ENCODE measurements at places on chromosomes 12 and 14.
A peak's percentile ranks its signal among the peaks of the same experiment; 100 is the strongest.

DNA sequence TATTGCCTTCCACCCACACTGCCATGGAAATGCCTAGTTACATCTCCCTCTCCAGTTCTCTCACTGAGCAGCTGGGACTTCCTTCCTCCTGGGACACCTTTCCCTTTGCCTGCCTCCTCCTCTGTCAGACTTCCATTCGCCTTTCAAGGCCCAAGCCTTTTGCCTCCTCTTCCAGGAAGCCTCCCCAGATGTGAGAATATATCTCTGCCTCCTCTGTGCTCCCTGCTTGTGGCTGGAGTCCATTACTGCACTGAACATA lies 3.1 kb downstream of the IFI27L2 start:
- DNase-seq, result no peak

DNA sequence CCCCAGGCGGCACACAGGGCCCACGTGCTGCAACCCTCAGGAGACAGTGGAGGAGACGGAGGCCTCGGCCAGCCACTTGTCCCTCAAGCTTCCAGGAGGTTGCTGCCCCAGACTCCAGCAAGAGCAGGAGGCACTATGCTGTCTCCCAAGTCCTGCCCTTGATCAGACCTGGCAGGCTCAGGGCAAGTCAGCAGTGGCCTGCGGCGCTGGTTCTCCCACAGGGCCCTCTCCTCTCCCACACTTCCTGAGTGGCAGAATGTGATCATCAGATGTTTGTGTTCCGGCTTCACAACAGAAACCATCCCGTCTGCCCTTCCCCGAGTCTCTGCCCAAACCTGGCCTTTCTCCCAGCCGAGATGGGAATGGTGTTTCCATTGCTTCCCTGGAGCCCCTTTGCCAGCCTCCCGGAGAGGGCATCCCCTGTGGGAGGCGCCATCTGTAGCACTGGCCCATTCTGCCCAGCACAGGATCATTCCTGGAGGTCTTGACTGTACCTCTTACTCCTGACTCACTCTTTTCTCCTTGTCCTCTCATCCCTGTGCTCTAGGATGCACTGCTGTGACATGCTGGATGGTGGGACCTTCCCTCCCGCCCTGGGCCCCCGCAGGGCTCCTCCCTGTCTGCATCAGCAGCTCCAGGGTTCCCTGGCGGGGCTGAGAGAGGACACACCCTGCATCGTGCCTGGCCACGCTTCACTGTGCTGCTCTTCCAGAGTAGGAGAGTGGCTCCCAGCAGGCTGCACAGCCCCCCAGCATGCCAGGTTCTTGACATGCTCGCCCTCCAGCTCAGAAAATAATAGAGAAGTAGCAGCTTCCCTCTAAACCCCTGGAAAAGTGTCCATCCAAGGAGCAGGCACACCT lies 114.7 kb upstream of the FKBP4 start:
- no peak for DNase-seq

GRCh38 chr14:75267141-75267721 lies 11.4 kb upstream of the FOS start:
- DNase-seq, result no peak

DNA sequence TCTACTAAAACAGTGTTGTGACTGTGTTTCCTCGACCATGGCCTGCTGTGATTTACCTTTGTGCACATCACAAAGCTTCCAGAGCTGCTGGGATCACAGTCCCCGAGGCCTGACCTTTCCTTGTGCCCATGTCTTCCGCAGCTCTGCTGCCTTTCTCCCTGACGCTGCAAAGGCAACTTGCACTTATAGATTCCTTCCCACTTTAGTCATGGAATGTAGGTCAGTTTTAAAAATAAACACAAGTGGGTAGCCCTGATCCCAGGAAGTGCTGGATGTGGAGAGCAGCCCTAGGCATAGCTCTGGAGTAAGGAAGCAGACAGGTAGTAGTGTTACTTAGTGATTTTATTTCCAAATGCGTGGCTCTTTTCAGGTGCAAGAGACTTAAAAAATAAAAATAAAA lies 825.7 kb downstream of the AACS start:
- DNase-seq, result no peak

- DNase-seq, result no peak
Observed at GRCh38 chr12:106878804-106879203, 76.9 kb upstream of the TMEM263 start.

DNA sequence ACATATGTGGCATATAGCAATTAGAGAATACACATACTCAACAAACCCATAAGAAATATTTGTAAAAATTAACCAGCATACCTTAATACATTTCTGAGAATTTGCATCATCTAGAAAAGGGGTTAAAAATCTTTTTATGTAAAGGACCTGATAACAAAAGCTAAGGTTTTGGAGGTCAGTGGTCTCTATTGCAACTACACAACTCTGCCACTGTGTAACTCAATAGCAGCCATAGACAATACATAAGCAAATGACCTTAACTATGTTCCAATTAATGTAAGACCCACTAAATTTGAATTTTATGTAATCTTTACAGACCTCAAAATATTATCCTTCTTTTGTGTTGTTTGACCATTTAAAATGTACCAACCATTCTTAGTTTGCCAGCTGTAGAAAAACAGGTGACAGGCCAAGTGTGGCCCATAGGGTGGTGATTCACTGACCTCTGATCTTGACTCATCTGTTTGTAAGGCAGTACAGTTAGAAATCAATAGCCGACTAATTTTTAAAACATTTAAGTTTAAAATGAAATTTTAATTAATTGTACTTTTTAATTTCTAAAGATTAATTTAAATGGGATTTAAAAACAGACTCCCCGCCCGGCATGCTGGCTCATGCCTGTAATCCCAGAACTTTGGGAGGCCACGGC lies 7.4 kb upstream of the EPS8 start:
- no peak for DNase-seq

DNA sequence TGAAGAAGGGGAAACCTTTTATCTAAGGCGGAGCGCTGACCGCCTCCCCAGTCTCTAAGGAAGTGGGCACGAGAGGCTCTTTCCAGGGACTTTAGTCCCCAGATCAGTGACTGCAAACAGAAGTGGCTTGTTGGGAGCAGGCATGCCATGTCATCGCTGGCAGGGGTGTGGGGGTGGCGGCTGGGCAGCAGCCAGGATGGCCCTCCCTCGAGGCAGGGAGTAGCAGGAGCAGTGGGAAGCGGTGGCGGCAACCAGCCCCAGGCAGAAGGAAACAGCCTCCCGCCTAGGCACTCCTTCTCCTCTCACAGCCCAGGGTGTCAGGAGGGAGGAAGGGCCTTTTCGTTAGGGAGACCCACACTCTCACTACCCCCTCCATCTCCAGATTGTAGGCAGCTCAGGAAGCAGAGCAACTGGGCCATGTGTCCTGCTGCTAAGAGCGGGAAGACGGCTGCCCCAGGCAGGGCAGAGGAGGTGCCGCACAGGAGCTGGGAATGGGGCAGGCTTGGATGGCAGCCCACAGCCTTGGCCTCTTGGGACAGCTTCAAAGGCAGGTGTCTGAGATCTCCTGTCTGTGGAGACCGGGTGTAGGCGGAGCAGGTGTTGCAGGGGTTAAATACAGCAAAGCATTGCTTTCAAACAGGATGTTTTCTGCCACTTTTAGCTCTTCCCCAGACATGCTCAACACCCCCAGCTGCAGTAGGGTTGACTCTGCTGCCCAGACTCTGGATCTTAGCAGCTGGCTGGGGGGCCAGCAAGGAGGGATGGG lies 21.8 kb downstream of the VDR start:
- DNase-seq, result peak; percentile 55

GRCh38 chr12:32891526-32891925 lies 5.1 kb downstream of the PKP2 start:
- DNase-seq, result no peak

GRCh38 chr12:55724226-55724939 lies 4.2 kb downstream of the RDH5 start:
- peak; percentile 73 for DNase-seq

- no peak for DNase-seq
Observed at GRCh38 chr14:69137416-69137815, 15.5 kb downstream of the DCAF5 start.

- no peak for DNase-seq
Observed at GRCh38 chr12:124240493-124240892, 54.4 kb upstream of the RFLNA start.

DNA sequence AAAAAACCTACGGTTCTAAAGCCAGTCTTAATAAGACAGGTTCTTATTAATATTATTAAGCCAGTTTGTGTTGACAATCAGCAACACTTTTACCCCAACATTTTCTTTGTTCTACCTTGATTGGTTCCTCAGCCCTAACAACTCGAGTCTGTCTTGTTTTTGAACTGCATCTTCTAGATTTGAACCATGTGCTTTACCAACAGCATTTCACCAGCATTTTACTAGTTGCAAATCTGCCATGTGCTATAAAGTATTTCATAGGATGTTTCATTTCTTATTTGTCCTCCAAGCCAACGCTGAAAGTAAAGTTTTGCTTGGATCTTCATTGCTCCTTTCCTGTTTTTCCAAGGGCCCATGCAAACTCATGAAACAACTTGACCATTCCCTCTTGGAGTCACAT lies 133.4 kb downstream of the ST8SIA1 start:
- DNase-seq, result no peak

DNA sequence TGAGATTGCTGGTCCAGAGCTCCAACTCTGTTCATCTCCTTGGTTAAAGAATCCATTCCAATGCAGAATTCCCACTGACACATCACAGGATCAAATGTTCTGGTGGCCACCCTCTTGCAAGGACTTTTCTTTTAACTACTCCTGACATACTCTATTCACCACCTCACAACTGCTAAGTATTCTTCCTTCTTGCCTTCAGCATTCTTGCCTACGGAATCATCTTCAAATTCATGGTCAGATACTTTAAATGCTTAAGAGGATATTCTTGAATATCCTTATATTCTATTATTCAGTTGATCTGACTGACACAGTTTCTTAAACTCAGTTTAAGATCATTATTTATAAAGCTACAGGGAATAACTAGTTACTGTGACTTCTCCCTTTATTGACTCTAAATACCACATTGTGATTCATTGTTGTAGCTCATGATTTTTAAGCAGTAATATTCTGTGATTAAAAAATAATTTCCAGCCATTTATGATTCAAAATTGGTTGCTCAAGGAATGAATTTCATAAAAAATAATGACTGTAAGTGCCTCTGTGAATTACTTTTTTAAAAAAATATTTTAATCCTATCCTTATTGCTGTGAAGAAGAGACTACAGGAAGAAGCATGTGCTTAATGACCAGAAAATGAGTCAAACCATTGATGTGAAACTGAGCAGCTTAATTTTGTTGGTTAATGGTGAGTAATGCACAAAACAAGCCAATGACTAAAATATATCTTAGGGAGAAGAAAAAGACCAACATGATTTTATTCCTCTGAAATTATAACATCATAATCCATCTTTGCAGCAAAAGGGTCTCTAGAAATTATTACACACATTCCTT lies 207.1 kb downstream of the PIK3C2G start:
- no peak for DNase-seq

GRCh38 chr14:95611293-95611880 lies 74.8 kb upstream of the TCL1B start:
- DNase-seq, result no peak

GRCh38 chr14:68733086-68733914 lies 59.6 kb downstream of the ZFP36L1 start:
- peak; percentile 57 for DNase-seq

GRCh38 chr12:48423171-48423570 lies 49.2 kb upstream of the ANP32D start:
- no peak for DNase-seq

DNA sequence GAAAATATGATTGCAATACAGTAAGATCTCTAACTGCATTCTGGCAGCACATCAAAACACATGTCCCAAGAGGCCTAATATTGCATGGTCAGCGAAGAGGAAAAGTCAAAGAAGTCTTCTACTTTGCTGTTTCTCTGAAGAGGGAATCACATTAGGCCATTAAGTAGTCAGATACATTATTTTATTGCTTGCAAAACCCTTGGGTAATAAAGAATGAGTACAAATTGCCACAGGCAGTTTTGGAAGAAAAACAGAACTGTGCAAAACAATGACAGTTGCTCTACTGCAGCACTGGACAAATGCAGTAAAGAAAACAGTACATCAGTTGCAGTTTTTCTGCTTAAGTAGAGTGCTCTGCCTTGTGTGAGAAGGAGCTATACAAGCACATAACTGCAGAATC lies 211.9 kb downstream of the MED13L start:
- no peak for DNase-seq

GRCh38 chr12:38316391-38317129 lies at the start of gene ALG10B:
TSS of gene ALG10B (plus strand) at chr12:38316774. CDS start at chr12:38316894, 120 bp downstream.
- DNase-seq, result peak; percentile 90

- DNase-seq, result no peak
Observed at GRCh38 chr12:109487181-109488050, 10.0 kb downstream of the UBE3B start.

GRCh38 chr12:94073441-94074051 lies 74.8 kb upstream of the PLXNC1 start:
- DNase-seq, result no peak

- DNase-seq, result no peak
Observed at GRCh38 chr14:102500158-102500662, 9.4 kb downstream of the ANKRD9 start.

GRCh38 chr14:90088176-90088575 lies 26.4 kb downstream of the KCNK13 start:
- no peak for DNase-seq
